ENCODE measurements at places on chromosomes 13 and 19.

- DNase-seq, result no peak
These were observed 816 bp upstream of the TBXA2R start for GRCh38 chr19:3607303-3608078.

DNA sequence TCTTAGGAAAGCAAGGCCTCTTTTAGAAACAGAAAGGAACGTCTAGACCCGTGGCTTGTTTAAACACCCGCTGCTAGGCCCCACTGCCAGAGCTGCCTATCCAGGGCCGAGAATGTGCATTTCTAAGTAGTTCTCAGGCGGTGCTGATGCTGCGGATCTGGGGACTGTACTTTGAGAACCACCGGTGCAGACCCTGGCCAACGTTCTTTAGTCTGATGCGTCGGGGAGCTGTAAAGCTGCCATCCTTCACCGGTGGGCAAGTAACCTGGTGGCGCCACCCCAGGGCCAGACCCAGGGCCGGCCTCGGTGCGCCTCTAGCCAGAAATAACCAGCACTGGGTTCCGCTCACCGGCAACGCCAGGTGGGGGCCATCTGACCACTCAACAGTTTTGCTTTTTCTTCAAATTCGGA, 47.1 kb downstream of the TGDS start:
- no peak for DNase-seq

DNA sequence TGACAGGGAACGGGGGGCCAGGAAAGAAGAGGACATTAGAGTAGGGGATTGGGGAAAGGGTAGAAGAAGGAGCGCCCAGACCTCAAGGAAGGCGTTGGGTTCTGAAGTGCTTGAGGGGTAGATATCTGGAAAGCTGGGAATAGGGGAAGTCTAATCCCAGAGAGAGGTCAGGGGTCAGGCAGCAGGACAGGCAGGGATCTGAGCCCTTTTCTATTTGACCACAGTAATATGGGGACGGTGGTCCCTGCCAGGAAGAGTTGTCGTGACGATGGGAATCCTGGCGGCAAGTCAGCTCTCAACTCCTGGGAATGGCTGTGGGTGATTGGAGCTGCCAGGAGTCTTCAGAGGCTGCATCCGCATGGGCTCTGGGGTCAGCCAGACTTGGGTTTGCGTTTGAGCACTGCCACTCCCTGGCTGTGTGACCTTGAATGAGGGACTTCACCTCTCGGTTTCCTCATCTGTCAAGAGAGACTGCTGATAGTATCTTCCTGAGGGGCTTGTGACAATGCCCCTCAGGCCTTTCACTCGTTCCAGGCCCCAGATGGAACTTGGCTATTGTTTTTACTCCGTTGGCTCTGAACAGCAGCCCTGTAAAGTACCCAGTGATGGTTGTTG, 1.3 kb downstream of the AP2A1 start:
- no peak for DNase-seq

GRCh38 chr13:40124633-40125015, 469.2 kb downstream of the COG6 start:
- no peak for DNase-seq

- no peak for DNase-seq
These were observed 8.1 kb downstream of the ALOX5AP start for GRCh38 chr13:30743319-30744055.

DNA sequence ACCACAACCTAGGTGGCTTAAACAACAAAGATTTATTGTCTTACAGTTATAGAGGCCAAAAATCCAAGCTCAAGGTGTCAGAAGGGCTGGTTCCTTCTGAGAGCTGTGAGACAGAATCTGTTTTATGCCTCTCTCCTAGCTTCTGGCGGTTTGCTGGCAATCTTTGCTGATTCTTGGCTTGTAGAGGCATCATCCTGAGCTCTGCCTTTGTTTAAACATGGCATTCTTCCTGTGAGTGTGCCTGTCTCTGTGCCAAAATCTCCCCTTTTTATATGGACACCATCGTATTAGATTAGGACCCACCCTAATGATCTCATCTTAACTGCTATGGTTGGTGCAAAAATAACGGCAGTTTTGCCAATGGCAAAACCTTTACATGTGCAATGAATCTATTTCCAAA, 169.1 kb downstream of the CACNA1A start:
- DNase-seq, result no peak

DNA sequence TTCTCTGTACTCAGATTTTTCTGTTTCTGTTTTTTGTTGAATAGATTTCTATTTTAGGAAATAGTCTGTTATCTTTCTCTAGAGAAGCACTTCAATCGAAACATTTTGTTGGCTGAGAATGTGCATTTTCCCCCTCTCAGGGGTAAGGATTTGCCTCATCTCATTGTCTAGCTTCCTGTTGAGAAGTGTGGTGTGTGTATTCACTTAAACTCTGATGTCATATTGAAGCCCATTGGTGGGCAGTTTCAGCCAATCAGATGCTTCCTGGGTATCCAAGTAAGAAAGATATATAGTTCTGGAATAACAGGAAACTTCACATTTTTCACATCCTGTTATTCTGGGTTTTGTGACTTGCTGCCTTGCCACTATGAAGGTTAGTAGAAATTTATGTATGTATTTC, 87.6 kb downstream of the ARHGEF7 start:
- no peak for DNase-seq

DNA sequence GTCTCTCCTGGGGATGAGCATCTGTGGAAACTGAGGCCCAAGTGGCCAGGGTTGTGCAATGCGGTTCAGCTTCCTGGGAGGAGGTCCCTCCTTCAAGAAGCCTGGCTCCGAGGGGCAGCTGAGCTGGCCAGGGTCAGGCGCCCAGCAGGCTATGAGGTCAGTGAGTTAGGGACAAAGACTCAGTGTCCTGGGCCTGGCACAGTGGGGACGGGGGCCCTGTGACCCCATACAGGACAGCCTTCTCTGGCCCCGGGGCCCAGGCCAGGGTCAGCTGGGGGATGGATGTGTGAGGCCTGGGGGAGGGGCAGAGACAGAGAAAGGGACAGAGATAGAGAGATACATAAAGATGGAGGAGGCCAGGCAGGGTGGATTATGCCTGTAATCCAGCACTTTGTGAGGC, 3.0 kb upstream of the IL12RB1 start:
- DNase-seq, result no peak

- DNase-seq, result no peak
These were observed 2.7 kb downstream of the LPAR6 start for GRCh38 chr13:48410199-48410598.

DNA sequence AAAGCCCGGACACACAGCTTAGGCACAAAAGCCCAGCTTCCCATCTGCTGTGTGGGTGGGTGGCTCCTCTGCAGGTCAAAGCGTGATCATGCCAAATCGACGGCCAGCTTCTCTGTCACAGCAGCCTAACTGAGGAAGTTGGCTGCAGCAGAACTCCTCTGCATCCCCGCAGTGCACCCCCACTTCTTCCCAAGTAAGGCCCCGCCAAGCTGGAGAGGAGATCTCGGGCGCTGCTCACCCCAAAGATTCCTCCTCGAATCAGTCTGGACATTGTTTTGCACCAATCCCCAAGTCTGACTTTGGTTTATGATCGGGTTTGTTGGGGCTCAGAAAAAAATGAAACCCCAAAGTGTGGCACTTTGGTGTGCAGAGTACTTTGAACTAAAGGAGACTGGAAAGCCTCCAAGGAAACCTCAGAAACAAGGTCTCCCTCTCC, 19.7 kb upstream of the CPB2 start:
- DNase-seq, result no peak

- DNase-seq, result no peak
These were observed 190.2 kb upstream of the TSHZ3 start for GRCh38 chr19:31539386-31539785.

DNA sequence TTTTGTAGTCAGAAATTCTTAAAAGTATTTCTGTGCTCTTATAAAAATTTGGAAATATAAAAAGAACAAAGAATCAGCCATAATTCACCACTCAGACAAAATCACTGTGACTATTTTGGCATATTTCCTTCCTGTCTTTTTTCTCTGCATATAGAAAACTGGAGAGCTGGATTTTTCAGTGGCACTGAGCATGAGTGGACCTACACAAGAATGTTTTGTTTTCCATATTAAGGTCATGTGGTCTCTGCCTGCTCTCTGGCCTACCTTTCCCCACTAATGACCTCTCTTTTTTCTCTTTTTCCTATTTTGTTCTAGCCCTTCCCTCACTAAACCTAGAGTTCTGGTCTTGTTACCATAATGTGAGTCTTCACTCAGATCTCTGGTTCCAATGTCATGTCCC, 17.6 kb upstream of the USP12 start:
- DNase-seq, result no peak
